Renal pelvis (tissue), 12 donors: ENCODE measurements at places on chromosomes 3 and 15. TPM values are rescaled to one million over a fixed set of nuclear protein-coding genes. Genes with fewer than 3 reads are reported as not detected.
A peak's percentile ranks its signal among the peaks of the same experiment; 100 is the strongest.

Gene CSTA
- 0.55 TPM for polyA plus RNA-seq

Gene GPR176
- polyA plus RNA-seq, result 14.9 TPM

Gene GABRR3
- not detected for polyA plus RNA-seq

Gene CCR9
- not detected for polyA plus RNA-seq

Gene TWF2
- polyA plus RNA-seq, result 35.9 TPM

Gene LTF
- polyA plus RNA-seq, result 2.2 TPM

Gene CHRNA3
- polyA plus RNA-seq, result 1.3 TPM

Gene RBPMS2
- 11.1 TPM for polyA plus RNA-seq

GRCh38 chr15:98350276-98350675, 298.1 kb upstream of the IGF1R start:
- DNase-seq, result no peak

DNA sequence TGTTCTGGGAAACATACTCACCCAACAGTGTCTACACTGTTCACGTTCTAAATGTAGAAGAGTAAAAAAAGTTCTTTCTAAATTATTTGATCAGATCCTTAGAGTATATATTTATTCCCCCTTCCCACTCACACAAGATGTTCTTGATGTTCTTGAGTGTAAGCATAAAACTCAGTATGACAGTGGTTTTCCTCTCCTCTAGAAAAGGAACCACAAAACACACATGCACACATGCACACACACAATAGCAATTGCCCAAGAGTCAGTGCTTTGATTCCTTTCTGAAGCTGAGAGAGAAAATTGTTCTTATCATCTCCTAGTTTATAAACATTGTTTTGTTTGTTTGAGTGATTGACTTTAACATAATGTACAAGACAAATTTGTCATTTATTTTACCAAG, 123.2 kb upstream of the PHLDB2 start:
- no peak for DNase-seq

DNA sequence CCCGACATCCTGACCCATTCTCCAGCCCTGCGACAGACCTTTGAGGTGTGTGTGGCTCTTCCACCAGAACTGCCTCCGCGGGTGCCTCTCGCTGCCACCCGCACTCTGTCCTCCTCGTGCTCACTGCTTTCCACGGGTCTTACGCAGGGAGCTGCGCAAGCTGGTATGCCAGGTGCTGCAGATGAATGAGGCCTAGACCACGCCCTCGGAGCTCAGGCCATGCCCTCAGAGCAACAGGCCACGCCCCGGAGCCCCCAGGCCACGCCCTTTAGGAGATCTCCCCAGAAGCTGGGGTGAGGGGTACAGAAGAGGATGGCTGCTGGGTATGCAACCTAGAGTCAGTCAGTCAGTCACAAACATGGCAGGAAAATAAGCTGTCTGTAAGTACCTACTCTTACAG, 300.3 kb downstream of the GABRG3 start:
- no peak for DNase-seq

- peak; percentile 54 for DNase-seq
Observed at GRCh38 chr3:98521897-98522543, 682 bp downstream of the CLDND1 start.

GRCh38 chr3:113546414-113546893, 14.1 kb downstream of the SIDT1 start:
- no peak for DNase-seq

DNA sequence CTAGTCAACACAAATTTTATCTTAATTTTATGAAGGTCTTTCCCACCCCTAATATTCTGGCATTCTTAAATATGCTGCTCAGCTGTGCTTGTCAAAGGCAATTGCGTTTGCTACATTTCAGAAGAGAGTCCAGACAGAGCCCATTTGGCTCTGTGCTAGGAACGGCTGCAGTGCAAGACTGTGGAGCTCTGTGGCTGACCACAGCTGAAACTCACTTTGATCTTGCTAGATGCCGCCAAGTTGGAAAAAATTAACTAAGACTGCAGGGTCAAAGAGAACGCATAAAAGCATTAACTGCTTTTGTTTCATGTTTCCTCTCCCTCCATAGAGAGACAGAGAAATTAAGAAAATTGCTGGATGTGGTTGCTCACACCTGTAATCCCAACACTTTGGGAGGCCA, 7.6 kb upstream of the PPP1R2 start:
- DNase-seq, result no peak

GRCh38 chr3:154217671-154218070, 96.5 kb downstream of the ARHGEF26 start:
- no peak for DNase-seq

- no peak for DNase-seq
Observed at GRCh38 chr15:39427705-39428104, 153.2 kb upstream of the THBS1 start.

DNA sequence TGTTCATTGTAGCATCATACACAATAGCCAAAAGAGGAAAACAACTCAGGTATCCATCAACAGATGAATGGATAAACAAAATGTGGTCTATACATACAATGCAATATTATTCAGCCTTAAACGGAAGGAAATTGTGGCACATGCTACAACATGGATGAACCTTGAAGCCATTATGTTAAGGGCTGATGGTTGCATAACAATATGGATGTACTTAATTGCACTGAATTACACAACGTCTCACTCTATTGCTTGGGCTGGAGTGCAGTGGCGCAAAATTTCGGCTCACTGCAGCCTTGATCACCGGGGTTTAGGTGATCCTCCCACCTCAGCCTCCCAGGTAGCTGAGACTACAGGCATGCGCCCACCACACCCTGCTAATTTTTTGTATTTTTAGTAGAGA, 7.0 kb upstream of the TMEM62 start:
- DNase-seq, result no peak

DNA sequence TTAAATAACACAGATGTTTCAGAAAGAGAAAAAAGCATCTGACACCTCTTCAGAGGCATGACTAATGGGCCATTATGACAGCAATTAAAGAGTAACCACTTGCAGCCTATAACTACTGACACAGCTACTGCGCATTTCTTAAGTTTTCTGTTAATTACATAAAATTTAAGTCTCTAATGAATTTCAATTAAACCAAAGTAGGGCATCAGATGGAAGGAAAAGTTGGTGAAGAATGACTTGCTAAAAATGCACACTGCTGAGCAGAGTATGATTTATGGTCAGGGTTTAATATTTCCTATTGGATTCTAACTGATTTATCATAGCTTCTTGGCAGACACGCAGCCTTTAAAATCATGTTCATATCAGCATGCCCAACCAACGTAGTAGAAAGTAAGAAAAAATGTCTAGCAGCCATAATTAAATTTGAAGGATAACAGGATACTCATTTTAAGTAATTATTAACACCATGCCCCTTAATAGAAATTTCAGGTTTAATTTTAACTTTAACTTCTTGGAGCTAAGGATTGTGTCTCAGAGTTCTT, 140.0 kb downstream of the CBLB start:
- DNase-seq, result no peak

DNA sequence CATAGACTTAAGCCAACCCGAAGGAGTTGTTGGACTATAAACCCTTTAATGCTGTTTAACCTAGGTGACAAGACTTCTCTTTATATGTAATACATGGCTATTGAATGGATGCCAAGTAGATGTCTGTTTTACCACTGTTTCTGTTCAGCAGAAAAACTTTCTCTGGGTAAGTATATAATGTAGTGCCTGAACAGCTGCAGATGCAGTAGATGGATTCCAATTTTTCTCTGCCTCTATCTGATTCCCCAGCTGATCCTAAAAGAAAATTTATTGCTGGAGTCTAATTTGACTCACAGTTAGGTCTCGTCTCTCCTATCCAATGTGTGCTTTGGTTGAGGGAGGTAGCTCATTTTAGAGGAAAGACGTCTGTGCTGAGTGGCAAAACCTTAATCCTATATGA, 256.5 kb upstream of the CBLB start:
- DNase-seq, result no peak

- no peak for DNase-seq
Observed at GRCh38 chr15:37931868-37932267, 2.6 kb upstream of the TMCO5A start.

DNA sequence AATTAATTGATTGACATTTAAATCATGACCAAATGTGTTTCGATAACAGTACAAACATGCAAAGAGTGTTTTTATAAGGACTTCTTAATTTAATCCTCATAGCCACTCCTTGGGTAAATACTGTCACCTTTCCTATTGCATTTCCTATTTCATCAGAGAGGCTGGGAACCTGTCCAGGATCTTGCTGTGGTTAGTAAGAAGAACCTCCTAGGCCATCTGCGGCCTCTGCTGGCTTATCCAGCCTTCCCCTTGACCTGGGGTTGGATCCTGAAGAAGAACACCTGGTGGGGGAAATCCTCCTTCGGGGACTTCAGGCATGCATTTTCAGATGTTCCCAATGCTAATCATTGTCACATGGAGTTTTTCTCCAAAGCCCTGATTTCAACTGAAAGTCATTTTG, 25.5 kb downstream of the GLDN start:
- DNase-seq, result no peak

DNA sequence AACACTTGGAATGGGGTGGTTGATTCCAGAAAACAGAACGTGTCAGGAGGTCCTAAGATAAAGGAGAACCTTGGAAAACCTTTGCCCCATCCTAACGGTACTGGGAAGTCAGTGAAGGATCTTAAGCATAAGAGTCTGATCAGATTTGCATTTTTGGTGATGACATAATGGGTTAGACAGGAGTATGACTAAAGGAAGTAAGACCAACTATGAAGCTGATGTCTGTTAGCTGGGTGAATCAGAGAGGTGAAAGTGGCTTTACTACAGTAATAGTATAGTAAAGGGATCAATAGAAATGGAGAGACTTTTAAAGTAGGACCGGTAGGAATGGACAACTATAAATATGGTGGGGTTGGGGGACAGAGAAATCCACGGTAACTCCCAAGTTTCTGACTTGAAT, 12.6 kb downstream of the GTF2A2 start:
- no peak for DNase-seq

DNA sequence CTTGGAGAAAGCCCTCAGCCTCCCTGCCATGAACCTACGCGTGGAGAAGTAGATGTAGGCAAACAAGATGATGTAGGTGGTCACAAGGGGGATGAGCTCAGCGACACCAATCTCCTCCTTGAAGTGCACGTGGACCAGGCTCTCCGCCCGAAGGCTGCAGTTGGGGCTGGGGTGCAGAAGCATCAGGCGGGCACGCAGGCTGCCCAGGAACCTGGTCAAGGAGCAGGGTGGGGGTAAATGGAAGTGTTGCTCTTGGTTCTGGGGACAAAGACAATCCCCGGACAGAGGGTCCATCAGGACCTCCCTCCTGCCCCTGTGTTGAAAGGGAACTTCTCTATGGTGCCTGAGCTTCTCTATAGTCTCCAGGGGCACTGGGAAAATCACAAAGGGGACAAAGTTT, 45.1 kb downstream of the PTPN23 start:
- no peak for DNase-seq

DNA sequence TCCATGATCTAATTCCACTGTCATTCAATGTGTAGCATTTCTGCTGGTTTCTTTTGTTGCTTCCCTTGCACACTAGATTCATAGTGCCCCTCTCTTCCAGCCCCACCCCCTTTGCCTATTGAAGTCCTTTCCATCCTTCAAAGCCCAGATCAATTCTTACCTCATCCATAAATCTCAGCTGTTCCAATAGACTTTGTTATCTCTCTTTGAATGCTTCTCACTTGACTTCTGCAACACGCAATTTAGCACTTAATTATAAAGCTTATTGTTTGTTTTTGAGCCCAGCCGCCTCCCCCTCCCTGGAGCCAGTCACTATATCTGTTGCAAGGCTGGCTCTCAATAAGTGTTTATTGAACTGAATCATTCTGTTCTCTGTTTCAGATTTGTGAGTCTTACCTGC, 174.6 kb upstream of the TBL1XR1 start:
- DNase-seq, result no peak

- DNase-seq, result no peak
Observed at GRCh38 chr15:97168704-97169475, 791.6 kb upstream of the ARRDC4 start.

GRCh38 chr3:108410531-108410984, 99.8 kb downstream of the MYH15 start:
- no peak for DNase-seq

DNA sequence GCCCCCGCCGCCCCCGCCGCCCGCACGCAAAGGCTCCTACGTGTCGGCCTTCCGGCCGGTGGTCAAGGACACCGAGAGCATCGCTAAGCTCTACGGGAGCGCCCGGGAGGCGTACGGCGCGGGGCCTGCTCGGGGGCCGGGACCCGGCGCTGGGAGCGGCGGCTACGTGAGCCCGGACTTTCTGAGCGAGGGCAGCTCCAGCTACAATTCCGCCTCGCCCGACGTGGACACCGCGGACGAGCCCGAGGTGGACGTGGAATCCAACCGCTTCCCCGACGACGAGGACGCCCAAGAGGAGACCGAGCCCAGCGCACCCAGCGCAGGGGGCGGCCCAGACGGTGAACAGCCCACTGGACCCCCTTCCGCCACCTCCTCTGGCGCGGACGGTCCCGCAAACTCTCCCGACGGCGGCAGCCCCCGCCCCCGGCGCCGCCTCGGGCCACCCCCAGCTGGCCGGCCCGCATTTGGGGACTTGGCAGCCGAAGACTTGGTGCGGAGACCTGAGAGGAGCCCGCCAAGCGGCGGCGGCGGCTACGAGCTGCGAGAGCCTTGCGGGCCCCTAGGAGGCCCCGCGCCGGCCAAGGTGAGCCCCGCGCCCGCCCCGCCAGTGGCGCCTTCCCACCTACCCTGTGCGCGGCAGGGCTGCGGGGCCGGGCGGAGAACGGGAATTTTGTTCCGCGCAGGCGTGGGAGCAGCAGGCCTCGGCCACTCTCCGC, 2.4 kb downstream of the SKOR1 start:
- DNase-seq, result no peak

DNA sequence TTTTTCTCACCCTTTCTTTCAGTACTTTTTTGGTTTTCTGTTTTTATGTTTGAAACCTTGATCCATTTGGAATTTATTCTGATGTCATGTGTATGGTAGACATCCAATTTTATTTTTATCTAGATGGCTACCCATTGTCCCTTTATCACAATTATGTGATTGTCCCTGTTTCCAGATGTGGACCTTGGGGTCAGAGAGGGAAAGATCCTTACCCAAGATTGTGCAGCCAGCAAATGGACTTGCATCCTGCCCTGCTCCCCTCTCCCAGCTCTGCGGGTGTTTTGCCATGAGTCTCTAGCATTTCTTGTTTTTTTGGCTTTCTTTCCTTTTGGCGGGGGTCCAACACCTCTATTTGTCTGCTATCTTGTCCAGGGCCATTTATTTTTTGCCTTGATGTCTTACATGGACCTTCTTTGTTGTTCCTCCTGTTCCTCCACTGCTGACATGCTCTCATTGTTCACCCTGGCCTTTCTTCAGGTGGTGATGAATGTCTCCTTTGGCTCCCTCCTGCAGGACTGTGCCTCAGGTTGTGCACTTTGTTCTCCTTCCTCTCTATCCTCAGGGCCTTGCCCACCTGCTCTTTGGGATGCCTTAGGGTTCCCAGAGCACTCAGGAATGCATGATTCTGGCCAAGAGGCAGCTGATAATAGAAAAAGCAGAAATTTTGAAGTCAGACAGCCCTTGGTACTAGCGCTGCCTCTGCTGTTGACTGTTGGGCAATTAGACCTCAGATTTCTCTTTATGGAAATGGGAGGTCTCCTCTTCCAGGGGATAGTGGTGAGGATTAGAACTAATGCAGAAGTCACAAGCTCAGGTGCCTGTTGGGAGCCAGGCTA, 84.3 kb downstream of the EEFSEC start:
- DNase-seq, result no peak

- no peak for DNase-seq
Observed at GRCh38 chr3:40086890-40087883, 222.3 kb upstream of the EIF1B start.

GRCh38 chr3:169440926-169441325, 222.6 kb downstream of the MECOM start:
- no peak for DNase-seq
